ENCODE measurements at places on chromosomes 12 and 14. TPM values are rescaled to one million over a fixed set of nuclear protein-coding genes. Genes with fewer than 3 reads are reported as not detected.

GRCh38 chr12:18436170-18436569 lies 174.9 kb downstream of the PIK3C2G start:
- no peak for DNase-seq

GRCh38 chr12:105013892-105014291 lies 27.8 kb downstream of the NOPCHAP1 start:
- no peak for DNase-seq

DNA sequence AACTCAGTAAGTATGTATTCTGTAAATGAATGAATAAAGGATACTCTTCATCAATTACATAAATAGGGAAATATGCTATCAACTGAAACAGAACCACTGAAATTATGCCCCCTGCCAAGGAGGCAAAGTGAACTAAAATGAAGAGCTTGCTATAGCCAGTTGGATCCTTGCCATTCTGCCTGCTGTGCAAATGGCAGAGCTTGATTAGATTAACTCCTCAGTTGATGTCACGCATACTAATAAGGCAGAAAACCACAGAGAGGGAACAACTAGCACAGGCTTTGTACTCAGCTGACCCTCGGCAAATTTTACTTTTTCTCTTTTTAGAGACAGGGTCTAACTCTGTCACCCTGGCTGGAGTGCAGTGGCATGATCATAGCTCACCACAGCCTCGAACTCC lies 36.7 kb upstream of the FERMT2 start:
- no peak for DNase-seq

GRCh38 chr12:124687917-124688316 lies 120.5 kb upstream of the NCOR2 start:
- DNase-seq = no peak

DNA sequence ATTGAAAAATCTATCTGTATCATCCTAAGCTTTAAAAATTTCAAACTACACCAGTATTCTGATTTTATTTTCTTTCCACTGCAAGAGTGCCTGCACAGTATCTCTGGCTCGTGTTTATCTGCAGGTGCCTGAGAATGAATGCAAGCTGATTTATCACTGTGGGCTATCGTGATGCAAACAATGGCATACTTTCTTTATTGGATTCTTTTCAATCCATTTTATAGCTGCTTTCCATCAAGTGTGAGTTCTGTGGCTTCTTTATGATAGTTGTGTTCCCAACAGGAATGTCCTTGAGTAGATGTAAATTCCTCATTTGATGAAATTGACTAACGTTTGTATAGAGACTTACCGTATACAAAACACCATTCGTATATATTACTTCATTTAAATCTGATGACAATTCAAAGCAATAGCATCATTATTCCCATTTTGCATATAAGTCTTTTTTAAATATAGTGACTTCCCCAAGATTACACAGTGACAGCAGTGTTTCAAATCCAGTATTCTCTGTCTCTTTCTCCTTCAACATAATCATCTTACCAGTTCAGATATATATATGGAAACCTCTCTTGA lies 160.3 kb upstream of the ABCD2 start:
- no peak for DNase-seq

- DNase-seq = peak; percentile 96
Observed at GRCh38 chr12:38138225-38139221, 178.1 kb upstream of the ALG10B start.

- peak; percentile 87 for DNase-seq
Observed at GRCh38 chr14:20855652-20856291, 35.4 kb upstream of the RNASE3 start.

- peak; percentile 41 for DNase-seq
Observed at GRCh38 chr14:97298331-97298730, 501.1 kb downstream of the VRK1 start.

DNA sequence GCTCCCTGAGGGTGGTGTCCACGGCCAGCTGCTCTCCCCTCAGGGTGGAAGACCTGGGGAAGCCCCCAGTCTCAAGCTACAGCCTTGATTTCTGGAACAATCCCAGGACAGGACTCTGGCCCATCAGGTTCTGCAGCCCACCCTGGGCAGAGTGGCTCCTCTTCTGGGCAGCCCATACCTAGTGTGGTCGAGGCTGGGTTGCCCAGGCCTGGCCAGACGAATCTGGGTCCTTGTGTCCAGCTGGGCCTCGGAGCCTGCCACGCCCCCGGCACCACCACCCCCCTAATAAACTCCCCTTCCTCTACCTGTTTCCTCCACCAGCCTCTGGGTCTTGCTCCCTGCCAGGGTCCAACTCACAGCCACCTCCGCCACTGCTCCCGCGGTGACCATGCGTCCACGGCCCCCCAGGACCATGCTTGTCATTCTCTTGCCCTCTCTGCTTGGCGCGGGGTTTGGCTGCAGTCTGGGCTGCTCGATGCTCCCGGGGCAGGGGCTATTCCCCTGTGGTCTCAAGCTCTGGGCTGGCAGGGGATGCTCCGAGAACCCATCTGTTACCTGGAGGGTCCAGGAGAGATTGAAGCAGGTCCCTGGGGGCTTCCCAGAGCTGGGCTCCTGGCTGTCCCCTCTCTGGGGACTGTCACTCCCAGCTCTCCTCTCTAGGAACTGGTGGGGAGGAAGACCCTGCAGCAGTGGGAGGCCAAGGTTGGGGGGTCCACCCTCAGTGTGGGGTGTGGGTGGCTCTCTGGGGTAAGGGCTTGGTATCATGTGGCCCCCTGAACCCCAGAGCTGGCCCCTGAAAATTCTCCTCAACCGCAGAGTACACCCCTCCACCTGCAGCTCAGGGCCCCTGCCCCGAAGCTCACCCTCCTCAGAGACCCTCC lies 8.7 kb upstream of the GPR132 start:
- DNase-seq = no peak

DNA sequence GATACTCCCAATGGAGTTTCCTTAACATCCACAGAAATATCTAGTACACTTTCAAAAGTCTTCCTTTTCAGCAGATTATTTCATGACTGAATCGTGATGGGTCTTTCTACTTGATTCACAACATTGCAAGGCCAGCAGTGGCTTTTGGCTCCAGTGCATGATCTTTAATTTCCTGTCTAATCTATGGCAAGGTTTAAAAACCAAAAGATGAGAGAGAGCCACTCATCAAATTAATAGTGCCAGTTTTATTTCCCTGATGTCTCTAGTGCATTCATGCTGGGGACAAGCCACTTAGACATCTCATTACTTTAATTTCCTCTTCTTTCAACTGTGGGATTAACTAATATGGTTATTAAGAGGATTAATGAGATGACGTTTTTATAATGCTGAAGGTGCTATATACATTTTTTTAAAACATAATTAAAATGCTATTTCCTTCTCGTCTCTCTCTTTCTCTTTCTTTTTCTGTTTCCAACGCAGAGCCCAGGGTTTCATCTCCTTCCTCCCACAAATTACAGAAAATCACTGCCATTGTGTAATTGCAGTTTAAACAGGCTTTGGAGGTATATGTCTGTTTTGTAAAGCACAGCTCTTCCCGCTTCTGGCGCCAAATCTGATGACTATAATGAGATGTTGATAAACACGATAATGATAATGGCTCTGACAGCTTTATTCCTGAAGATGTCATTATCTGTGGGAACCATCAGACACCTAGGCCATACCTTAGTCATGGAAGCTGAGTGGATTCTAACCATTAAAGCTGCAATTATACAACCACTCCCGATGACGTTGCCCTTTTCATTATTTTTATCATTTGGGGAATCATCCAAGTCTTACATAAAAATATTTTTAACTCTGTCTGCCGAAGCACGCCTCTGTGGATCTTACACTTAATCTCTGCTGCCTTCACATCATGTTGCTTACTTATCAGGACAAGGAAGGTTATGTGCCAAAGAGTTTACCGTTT lies 103.1 kb upstream of the PPM1H start:
- no peak for DNase-seq

DNA sequence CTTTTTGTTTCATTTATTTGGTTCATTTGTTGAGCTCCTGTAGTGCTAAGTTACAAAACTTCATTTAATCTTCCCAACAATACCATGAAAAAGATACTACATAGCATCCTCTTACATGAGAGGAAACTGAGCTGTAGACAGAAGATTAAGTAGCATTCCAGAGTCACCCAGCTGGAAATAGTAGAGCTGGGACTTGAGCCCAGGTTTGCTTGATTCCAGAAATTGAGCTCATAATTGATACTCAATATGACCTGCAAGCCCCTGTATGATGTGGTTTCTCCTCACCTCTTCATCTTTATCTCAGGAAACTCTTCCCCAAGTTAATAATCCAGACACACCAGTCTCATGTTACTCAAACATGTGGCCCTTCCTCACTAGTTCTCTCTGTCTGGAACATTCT lies 87.0 kb upstream of the DAAM1 start:
- no peak for DNase-seq

- peak; percentile 84 for DNase-seq
Observed at GRCh38 chr14:102323102-102323501, 3.6 kb downstream of the ZNF839 start.

The TMCC3 gene
- 6.5 TPM for total RNA-seq

The FRMD6 gene
- total RNA-seq = 103 TPM

The MMP19 gene
- 0.17 TPM for total RNA-seq

The CREBL2 gene
- total RNA-seq = 11.7 TPM

The OVCH1 gene
- not detected for total RNA-seq

The ST8SIA1 gene
- not detected for total RNA-seq

The DPY19L2 gene
- 0.98 TPM for total RNA-seq

The SLC10A1 gene
- not detected for total RNA-seq

The DLST gene
- 61.1 TPM for total RNA-seq

Measured in PC-3 (cell line).